Activated naive CD4-positive, alpha-beta T cell treated with anti-CD3 and anti-CD28 coated beads, Interleukin-2, amount 50 U/mL, for 16 hours (primary cell): ENCODE measurements at places on chromosomes 6 and 20.

DNA sequence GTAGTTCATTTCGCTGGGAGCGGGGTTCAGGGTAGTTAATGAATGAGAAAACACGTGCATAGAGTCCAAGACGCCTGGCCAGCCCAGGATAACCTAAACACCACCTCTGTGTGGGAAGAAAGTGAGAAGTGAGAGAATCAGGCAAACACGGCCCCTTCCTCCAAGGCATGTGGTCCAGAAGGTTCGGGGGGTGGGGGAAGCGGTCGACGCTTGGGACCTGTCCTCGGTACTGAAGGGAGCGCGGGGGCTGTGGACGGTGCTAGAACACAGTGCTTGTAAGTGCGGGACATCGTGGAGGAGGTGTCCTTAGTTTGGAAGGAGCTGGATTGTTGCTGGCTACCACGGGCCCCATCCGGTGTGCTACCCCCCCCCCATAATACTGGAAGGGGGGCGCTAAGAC, 1.7 kb upstream of the VSTM2L start:
- DNase-seq = no peak

- no peak for DNase-seq
Observed at GRCh38 chr20:15144916-15145315, 807.5 kb upstream of the FLRT3 start.

GRCh38 chr6:17291778-17292177, 10.6 kb downstream of the RBM24 start:
- DNase-seq = no peak

- DNase-seq = no peak
Observed at GRCh38 chr6:1687402-1687801, 77.7 kb downstream of the FOXC1 start.

- DNase-seq = peak; percentile 54
Observed at GRCh38 chr6:10720265-10720959, 2.5 kb upstream of the TMEM14C start.

DNA sequence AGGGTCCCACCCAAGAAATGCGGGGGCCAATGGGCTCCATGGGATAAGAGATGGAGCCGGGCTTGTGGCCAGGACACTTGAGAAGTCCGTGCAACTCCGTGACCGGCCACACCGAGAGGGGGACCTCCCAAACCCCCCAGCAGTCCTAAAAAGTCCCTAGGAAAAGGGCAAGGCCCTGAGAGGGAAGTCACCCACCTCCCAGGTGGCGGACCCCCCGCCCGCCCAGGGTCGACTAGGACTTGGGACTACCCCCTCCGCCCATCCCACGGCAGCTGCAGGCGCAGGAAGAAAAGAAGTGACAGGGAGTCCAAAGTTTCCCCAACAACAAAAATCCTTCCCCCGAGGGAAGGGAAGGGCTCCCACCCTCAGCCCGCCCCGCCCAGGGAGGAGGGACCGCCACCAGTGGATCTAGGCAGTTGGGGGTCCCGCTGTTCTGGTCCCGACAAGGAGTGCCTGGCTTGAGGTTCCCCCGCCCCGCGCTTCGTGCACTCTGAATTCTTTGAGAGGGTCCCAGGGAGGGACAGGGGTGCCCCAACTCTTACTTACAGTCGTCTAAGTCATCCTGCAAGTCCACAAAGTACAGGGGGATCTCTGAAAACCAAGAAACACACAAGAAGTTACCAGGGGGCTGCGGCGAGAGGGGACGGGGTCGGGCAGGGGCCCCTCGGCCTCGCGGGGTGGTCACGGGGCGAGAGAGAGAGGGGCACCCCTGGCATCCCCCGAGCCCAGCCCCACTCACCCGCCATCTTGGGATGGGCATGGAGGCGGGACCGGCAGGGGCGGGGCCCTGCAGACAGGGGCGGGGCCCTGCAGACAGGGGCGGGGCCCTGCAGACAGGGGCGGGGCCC, 611 bp upstream of the RAB22A start:
- DNase-seq = peak; percentile 46

- DNase-seq = no peak
Observed at GRCh38 chr20:62119591-62120364, 2.5 kb upstream of the LSM14B start.

DNA sequence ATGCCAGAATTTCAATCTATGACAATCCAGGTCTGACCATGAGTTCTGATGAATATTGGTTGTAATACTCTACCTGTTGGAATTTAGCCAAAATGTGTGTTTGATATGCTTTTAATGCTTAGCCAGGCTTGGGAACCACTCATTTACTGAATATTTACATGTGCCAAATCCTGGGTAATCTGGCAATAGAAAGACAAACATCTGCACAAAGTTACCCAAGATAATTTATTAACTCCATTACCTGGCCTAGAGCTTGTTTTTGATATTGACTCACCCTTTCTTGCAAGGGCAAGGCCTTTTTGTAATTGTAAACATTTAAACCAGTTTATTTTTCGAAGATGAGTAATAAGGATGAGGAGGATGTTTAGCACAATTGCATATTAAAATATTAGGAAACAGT, 13.5 kb upstream of the CD2AP start:
- no peak for DNase-seq

- no peak for DNase-seq
Observed at GRCh38 chr6:40282986-40283385, 304.2 kb downstream of the LRFN2 start.

DNA sequence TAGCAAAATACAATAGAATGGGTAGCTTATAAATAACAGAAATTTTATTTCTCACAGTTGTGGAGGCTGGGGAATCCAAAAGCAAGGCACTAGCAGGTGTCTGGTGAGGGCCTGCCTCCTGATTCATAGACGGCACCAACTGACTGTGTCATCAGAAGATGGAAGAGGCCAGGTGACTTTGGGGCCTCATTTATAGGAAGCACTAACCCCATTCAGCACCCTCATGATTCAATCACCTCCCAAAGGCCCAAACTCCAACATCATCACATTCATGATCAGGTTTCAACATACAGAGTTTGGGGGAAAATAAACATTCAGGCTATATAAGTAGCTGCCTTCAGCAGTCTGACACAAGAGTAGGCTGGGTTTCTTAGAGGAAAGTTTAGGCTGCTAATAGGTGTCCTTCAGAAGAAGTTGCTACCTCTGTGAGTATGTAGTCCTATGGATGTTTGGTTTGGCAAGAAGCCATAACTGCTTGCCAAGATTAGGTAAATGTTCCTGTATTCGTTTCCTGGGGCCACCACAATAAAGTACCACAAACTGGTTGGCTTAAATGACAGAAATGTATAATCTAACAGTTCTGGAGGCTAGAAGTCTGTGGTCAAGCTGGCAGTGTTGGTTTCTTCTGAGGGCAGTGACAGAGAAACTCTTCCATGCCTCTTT, 48.8 kb downstream of the NT5E start:
- no peak for DNase-seq

DNA sequence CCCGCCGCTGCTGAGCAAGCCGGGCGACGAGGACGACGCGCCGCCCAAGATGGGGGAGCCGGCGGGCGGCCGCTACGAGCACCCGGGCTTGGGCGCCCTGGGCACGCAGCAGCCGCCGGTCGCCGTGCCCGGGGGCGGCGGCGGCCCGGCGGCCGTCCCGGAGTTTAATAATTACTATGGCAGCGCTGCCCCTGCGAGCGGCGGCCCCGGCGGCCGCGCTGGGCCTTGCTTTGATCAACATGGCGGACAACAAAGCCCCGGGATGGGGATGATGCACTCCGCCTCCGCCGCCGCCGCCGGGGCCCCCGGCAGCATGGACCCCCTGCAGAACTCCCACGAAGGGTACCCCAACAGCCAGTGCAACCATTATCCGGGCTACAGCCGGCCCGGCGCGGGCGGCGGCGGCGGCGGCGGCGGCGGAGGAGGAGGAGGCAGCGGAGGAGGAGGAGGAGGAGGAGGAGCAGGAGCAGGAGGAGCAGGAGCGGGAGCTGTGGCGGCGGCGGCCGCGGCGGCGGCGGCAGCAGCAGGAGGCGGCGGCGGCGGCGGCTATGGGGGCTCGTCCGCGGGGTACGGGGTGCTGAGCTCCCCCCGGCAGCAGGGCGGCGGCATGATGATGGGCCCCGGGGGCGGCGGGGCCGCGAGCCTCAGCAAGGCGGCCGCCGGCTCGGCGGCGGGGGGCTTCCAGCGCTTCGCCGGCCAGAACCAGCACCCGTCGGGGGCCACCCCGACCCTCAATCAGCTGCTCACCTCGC, 1.5 kb downstream of the ARID1B start:
- peak; percentile 60 for DNase-seq

DNA sequence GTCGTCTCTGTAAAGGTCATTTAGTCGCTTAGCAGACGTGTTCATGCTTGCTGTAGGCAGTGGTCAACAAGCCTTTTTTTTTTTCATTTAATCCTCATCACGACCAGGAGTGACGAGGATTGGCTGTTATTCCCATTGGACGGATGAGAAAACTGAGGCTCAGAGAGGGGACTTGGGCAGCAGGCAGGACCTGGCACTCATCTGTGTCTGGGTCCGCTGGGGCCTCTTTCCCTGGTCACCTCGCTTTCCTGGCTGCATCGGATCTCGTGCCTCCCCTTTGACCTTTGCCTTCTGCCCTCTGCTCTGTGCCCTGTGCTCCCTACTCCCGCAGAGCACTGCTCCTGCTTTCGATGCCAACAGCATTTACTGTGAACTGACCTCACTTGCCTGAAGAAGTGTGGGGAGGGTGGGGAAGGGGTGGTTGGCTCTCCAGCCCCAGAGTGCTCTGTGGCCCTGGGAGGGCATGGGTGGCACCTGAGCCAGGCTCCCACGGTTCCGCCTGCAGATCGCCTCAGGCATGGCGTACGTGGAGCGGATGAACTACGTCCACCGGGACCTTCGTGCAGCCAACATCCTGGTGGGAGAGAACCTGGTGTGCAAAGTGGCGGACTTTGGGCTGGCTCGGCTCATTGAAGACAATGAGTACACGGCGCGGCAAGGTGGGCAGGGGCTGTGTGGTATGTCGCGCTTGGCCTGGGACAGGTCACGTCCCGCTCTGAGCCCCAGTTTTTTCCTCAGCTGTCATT, 56.2 kb downstream of the SRC start:
- DNase-seq = no peak

DNA sequence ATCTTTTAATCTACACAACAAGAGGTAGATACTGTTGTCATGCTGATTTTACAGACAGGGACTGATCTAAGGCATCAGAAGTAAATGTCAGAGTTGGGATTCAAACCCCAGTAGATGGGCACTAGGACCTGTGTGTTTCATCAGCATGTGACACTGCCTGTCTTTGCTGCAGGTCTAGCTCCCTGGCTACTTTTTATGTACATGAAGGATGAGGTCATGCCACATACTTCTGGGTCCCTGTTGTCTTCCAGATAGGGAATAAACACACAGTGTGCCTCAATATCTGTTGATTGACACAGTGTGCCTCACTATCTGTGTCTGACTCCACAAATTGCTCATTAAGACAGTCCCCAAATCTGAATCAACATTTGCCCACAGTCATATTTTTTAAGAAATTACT, 106.9 kb downstream of the TFAP2B start:
- no peak for DNase-seq

GRCh38 chr6:152642578-152643375, 5.6 kb upstream of the SYNE1 start:
- no peak for DNase-seq

DNA sequence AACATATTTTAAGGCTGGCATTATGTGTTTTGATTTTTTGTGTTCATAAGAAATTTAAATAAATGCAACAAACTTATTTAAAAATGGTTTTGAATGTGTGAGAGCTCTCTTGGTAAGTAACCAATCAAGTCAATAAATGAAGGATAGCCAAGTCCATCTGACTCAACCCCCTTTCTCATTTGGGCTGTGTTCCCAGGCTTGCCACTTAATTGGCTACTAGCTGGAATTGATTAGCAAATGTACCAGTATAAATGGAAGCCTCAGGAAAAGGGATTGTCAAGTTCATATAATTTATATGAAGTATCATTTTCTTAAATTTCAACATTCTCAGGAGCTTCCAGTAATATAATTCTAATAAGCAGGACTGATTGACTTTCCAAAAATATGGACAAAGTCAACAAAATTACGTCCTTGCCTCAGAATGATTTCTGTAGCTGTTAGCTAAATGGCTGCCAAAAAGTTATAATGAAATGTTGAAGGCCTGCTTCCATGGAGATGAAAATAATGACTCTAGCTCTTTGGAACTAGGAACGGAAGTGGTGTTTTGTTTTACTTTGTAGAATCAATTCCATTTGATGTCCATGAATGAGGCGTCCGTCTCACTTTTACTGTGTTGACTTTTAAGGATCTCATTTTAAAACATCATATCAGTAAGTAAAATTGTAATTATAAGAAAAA, 614.9 kb downstream of the CDH26 start:
- no peak for DNase-seq

- DNase-seq = no peak
Observed at GRCh38 chr6:160277546-160277945, 18.9 kb upstream of the SLC22A2 start.

- no peak for DNase-seq
Observed at GRCh38 chr6:147728903-147729302, 220.4 kb downstream of the SAMD5 start.

GRCh38 chr6:135875446-135875845, 23.9 kb downstream of the PDE7B start:
- DNase-seq = no peak

GRCh38 chr6:53011979-53012378, 16.9 kb upstream of the GSTA4 start:
- DNase-seq = no peak

DNA sequence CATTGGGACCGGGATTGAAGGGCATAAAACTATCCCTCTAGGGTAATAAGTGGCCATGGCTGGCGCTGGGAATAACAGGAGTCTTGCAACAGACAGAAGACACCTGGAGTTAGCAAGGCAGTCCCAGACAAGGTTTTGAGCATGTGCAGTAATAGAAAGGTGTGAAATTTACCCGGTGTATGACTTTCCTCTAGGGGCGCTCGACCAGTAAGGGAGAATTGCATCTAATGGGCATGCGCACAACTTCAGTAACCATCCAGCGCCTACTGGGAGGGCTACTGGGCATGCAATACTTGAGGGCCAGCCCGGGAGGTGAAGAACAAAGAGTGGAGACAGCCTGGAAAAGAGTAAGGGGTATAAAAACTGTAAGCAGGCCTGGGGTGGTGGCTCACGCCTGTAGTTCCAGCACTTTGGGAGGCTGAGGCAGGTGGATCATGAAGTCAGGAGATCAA, 32.7 kb downstream of the SERPINB6 start:
- DNase-seq = no peak

DNA sequence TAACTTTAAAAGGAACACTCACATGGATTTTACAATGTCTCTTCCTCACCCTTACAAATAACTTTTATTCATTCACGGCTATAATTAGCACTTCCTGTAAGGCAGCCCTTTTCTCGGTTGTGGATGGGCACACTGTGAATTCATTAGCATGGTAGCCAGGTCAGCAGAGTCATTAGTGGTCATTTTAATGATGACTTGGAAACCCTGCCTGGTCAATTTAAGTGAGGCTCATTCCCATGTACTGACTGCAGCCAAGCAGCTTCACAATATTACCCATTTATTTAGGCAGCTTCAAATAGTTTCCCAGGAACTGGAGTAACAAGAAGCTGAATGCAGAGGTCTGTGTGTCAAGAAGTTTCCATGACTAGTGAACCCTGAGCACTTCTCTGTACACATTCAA, 248.8 kb downstream of the KHDC1L start:
- DNase-seq = no peak
